Activated T-cell treated with anti-CD3 and anti-CD28 coated beads, Interleukin-2, amount 50 U/mL, for 24 hours (primary cell): ENCODE measurements at places on chromosomes 1 and 21.

GRCh38 chr1:43512681-43513080 is 18.0 kb upstream of the PTPRF start:
- DNase-seq, result no peak

GRCh38 chr1:162229549-162229948 is 147.1 kb downstream of the SPATA46 start:
- DNase-seq, result no peak

GRCh38 chr21:35559128-35559828 is 501.0 kb downstream of the SETD4 start:
- DNase-seq, result no peak

DNA sequence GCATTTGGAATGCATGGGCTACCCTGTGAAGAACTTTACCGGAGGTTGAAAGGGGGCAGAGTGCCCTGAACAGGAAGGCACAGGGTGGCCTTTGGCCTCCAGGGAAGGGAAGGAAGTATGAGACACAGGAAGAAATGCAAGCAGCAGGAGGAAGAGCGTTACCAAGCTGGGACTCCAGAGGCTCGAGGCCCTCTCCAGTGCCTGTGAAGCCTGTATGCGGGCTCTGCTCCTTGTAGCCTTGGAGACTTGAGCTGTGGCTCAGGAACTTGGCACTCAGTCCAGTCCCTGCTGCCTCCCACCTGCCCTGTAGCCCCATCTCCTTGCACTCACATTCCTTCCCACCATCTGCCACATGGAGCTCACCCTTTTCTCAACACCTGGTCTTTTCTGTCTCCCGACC is 33.5 kb upstream of the RNF19B start:
- DNase-seq, result no peak

DNA sequence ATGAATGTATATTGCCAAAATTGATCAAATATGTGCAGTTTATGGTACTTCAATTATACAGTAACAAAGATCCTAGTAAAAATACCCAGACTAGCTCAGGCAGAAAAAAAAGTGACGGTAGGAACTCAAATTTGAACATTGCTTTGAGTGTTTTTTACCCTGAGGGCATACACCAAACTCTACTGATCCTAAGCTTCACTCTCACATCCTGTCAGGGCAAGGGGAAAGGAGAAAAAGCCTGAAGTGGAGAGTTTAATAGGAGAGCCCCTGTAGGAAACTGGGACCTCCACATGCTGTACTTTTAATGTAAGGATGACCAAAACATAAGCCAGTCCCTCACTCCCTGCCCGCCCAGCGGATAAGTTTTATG is 59.8 kb upstream of the GNG12 start:
- no peak for DNase-seq

DNA sequence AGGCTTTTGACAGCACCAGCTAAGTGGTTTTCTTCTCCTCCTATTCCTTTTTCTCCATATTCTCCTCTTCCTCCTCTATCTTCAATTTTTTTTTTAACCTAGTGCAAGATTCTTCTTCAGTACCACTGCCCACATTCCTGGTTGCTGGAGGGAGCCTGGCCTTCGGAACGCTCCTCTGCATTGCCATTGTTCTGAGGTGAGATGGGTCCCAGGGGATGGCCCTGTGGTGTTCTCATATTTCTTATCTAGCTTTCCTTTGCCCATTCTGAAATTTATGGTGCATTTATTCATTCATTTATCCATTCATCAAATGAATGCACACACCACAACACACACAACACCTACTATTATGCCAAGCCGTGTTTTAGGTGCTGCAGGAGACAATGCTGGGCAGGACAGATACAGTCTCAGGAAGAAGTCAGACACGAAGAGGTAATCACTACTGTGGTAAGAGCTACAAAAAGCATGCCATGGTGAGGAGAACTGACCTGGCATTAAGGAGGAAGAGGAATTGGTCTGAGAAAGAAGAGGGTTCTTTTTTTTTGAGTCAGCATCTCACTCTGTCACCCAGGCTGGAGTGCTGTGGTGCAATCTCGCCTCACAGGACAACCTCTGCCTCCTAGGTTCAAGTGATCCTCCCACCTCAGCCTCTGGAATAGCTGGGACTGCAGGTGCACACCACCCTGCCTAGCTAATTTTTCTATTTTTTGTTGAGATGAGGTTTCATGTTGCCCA is 47.5 kb upstream of the TDRD10 start:
- DNase-seq, result no peak

DNA sequence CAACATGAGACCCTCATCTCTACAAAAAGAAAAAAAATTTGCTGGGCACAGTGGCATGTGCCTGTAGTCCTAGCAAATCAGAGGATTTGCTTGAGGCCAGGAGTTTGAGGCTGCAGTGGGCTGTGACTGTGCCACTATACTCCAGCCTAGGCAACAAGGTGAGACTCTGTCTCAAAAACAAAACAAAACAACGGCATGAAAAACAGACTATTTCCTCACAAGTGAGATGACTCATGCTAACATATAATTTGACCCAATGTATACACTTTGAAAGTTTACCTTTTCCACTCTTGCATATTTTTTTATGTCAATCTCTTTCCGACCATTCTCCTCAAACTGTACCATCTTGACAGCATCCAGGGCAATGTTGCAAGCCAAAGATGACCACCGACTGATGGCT is 17.5 kb downstream of the CCT3 start:
- DNase-seq, result peak; percentile 1

GRCh38 chr1:230169454-230170152 is 102.6 kb downstream of the GALNT2 start:
- no peak for DNase-seq

- no peak for DNase-seq
These were observed 321.2 kb downstream of the HLX start for GRCh38 chr1:221200464-221200863.

GRCh38 chr1:68213843-68214242 is 18.5 kb downstream of the WLS start:
- DNase-seq, result no peak

- peak; percentile 15 for DNase-seq
These were observed 26.5 kb upstream of the TENT5C start for GRCh38 chr1:117579221-117579906.
